ENCODE measurements at places on chromosomes 12 and 14.

DNA sequence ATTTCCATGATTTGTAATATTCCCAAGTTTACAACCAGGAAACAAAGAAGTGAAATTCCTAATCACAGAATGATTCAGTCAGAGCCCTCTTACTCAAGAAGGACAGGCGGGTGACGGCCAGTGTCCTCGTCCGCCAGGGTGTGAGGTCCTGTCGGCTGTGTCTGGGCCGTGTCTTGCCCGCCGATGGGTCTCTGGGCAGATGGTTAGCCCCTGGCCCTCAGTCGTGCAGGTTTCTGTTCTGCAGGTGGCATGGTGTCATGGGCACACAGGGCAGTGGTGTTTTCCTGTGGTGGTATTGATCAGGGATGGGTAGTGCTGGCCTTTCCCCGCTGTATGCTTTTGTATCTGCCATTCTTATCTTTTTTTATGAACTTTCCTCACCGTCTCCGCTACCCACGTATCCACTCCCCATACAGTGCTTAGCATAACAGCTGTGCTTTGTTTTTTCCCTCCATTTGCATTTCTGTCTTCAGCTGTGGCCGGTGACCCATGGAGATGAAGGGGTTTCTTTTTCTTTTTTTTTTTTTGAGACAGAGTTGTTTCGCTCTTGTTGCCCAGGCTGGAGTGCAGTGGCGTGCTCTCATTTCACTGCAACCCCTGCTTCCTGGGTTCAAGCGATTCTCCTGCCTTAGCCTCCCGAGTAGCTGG lies 100.7 kb downstream of the TSPAN9 start:
- no peak for DNase-seq

GRCh38 chr14:75054421-75054820 lies 3.2 kb upstream of the MLH3 start:
- no peak for DNase-seq

DNA sequence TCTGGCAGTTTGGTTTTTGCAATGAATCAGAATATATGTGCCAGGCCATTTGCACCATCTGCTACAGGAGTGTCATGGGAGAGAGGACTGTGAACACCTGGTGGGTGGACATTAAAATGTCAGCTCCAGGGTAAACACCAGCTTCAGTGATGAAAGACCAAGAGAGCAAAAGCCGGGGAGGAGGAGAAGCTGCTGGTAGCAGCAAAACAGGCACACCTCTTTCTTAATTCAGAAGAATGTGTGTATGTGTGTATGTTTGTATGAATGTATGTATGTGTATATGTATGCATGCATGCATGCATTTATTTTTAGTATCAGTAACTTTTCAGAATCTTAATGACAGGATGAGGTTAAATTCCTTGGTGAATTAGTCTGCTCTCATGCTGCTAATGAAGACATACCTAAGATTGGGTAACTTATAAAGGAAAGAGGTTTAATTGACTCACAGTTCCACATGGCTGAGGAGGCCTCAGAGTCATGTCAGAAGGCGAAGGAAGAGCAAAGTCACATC lies 357.4 kb upstream of the PRICKLE1 start:
- DNase-seq: no peak

DNA sequence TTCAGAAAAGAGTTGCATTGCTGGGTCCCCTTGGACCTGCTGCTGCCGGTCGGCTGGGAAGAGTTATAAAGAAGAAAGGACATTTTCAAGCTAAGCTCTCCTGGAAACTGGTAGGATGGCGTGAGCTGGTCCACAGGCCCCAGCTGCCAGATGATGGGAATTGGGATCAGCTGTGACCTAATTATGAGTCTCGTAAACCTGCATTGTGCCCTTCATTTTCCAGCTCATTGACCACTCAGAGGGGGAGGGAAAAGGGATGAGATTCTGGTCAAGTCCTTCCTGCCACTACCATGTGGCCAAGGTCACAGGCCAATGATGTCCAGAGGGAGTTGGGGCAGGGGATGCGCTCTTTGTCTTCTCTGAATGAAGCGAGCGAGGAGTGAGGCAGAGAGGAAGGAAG lies 320.9 kb downstream of the NRXN3 start:
- DNase-seq: no peak

DNA sequence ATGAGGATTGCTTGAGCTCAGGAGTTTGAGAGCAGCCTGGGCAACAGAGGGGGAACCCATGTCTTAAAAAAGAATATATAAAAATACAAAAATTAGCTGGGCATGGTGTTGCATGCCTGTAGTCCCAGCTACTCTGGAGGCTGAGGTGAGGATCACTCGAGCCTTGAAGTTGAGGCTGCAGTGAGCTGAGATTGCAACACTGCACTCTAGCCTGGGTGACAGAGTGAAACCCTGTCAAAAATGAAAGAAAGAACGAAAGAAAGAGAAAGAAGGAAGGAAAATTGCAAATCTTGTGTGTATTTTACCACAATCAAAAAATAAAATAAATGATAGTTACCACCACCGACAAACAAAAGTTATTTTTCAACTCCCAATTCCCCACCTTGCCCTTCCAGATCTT lies 45.3 kb downstream of the SPRING1 start:
- DNase-seq: no peak

- DNase-seq: peak; percentile 100
Observed at GRCh38 chr12:132445884-132446632, 43.9 kb upstream of the FBRSL1 start.

DNA sequence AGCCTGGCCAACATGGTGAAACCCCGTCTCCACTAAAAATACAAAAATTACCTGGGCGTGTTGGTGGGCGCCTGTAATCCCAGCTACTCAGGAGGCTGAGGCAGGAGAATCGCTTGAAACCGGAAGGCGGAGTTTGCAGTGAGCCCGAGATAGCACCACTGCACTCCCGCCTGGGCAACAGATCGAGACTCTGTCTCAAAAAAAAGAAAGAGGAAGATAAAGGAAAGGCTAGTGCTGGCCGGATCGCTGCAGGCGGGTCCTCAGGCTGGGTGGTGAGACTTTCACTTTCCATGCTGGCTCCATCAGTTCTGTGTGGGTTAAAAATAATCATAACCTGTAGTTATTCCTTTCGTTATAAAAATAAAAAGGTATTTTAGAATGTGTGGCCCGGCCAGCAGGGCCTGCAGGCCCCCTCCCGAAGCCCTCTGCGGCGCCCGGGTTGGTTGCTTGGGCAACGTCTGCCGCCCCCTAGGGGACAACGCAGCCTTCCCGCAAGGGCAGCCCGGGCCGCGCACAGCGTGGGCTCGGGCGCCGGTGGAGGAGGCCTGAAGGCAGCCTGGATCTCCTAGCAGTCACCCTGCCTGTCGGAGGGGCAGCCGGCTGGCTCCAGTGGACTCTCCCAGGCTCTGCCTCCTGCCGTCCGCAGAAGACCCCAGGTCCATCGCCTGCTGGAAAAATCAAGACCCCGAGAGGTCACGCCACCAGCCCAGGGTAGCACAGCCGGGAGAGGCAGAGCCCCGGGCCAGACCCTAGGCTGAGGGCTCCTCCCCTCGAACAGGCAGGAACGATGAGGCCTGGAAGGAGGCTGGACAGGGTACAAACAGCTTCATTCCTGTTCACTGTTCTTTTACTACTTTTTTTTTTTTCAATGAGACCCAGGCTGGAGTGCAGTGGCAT lies 5.0 kb upstream of the SLC25A47 start:
- DNase-seq: no peak

- DNase-seq: peak; percentile 83
Observed at GRCh38 chr12:57590864-57591781, at the start of gene PIP4K2C. Gene PIP4K2C, plus strand, starts transcription at chr12:57591192. Its CDS starts 98 bp downstream, at chr12:57591290.

- DNase-seq: no peak
Observed at GRCh38 chr14:31070431-31070830, 44.3 kb upstream of the STRN3 start.

DNA sequence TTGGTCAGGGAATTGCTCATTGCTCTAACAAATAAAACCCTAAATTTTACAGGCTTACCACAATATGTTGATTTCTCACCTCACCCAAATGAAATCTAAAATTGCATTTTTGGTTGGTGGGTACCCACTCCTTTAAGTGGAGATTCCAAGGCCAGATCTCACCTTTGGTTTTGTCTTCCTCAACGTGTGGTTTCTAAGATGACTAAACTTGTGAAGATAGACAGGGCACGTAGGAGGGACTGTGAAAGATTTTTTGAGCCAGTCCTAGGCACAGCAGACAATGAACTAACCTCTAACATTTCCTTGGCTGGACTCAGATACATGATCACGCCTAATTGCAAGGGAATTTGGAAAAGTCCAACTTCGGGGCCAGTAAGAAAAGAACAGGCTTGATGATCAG lies 1003.9 kb downstream of the FLRT2 start:
- DNase-seq: no peak

DNA sequence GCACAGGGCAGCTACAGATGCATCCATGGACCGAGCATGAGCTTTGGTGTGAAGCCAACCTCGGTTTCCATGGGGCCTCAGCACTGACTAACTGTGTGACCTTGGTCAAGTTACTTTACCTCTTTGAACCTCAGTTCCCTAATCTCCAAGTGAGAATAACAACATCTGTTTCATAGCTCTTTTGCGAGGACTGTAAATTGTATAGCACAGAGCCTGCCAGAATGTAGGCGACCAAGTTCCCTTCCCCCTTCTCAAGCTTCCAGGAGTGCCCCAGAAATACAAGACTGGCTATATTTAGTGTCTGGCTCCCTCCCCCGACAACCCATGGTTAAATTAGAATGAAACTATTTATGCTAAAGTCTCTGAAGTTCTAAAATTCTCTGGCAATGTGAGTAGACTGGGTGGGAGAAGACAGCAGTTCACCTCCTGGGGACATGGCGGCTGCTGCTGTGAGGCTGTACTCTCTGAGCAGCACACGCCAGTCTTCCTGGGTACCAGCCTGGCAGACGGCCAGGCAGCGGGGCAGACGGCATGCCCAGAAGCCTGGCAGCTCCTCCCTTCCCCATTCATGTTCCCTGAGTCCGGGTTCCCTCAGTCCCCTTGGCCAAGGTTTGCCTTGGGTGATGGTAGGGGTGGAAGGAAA lies 22.0 kb upstream of the TMED10 start:
- DNase-seq: no peak
